IPS-NIHi11 (cell line): ENCODE measurements at places on chromosomes 5 and 9.

GRCh38 chr5:39569857-39570256 is 145.1 kb upstream of the DAB2 start:
- no peak for DNase-seq

DNA sequence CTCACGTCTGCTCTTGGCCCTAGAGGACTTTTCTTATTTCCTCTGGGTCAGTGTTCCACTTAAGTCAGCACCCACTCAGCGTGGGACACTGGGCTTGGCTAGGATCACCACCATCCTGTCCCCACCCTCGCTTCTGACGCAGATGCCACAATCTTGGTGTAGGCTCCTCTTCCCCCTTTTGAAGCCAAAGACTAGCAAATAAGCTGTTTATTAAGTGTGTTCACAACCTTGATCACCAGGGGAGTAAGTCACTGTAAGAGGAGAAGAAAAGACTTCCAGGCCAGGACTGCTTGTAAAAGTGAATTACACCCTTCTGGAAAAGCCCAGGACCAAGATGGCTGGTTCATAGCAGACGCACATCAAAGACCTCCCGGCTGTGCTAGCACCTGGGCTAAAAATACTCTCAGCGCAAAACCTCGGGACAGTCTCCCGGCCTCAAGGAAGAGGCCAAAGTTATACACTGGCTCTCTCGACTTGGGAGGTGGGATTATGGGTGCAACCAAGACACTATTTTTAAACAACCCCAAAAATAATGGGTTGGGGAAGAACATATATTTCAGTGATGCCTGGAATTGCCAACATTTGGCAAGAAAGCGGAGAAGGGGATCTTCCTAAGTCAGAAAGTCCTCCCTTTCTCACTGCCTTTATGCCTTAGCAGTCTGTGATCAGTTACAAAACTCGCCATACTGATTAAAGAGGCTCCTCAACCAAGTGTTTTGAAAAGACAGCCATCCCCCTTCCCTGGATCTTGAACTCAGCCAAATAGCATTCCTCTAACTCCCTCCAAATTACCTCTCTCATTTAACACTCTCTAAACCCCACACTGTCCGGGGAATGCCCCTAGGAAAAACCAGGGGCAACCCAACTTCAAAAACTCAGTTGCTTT is 69.4 kb downstream of the RAPGEF1 start:
- no peak for DNase-seq

GRCh38 chr5:133400831-133401351 is 211.4 kb downstream of the FSTL4 start:
- DNase-seq, result peak; percentile 46

DNA sequence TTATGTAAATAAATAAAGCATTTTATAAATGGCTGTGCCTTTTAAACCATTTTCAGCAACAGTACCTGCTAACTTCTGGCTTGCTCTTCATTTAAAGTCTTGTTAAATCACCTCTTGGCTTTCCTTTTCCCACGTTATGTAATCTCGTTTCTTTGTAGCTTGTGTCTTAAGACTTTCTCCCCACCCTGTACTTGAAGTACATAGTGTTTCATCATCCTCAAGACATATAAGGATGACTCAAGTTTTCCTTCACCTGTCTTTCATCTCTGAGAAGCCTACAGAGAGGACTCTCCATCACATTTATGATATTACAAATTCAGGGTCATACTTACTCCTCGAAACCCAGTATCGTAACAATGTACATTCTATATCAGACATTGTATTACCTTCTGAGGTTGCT is 33.9 kb downstream of the PRELID2 start:
- no peak for DNase-seq

GRCh38 chr9:14031810-14032209 is 282.1 kb downstream of the NFIB start:
- no peak for DNase-seq

- DNase-seq, result no peak
Observed at GRCh38 chr5:132134384-132134783, 60.8 kb downstream of the CSF2 start.
